Heart left ventricle (tissue), 16 donors: ENCODE measurements at places on chromosomes 2 and 18. TPM values are rescaled to one million over a fixed set of nuclear protein-coding genes. Genes with fewer than 3 reads are reported as not detected.

Gene CDH19
- total RNA-seq = 12.8 TPM

Gene IL36G
- total RNA-seq = not detected

Gene USP14
- 61.5 TPM for total RNA-seq

Gene CROCC2
- not detected for total RNA-seq

Gene GAD1
- 0.51 TPM for total RNA-seq

Gene PLCL1
- total RNA-seq = 101 TPM

Gene CFAP221
- not detected for total RNA-seq

Gene RFX8
- total RNA-seq = 0.17 TPM

Gene CCDC150
- total RNA-seq = not detected

Gene RDH14
- 53.6 TPM for total RNA-seq

Gene ZNF396
- total RNA-seq = 0.52 TPM

Gene ITGB6
- 0.75 TPM for total RNA-seq

Gene DDX1
- 161 TPM for total RNA-seq

Gene MAP3K19
- total RNA-seq = not detected

Gene NR4A2
- 0.77 TPM for total RNA-seq

Gene HPCAL1
- 35.7 TPM for total RNA-seq

Gene CNDP1
- total RNA-seq = not detected

Gene B4GALT6
- total RNA-seq = 5.5 TPM

Gene CABYR
- not detected for total RNA-seq

Gene IL18R1
- 0.50 TPM for total RNA-seq

Gene RND3
- 16.8 TPM for total RNA-seq

- H3K27me3 ChIP-seq = no peaks in the 10 kb centered on the region
- H3K4me3 ChIP-seq = no peak overlapping the region
- no peaks in the 10 kb centered on the region for H3K4me1 ChIP-seq
- H3K36me3 ChIP-seq = no peaks in the 10 kb centered on the region
- DNase-seq = no peak
These were observed 18.7 kb upstream of the MC2R start for GRCh38 chr18:13934058-13934457.

GRCh38 chr2:159497256-159497655 lies 119.1 kb downstream of the BAZ2B start:
- H3K4me1 ChIP-seq = no peaks in the 10 kb centered on the region
- no peak overlapping the region for H3K4me3 ChIP-seq
- DNase-seq = no peak
- no peaks in the 10 kb centered on the region for H3K36me3 ChIP-seq
- H3K27me3 ChIP-seq = no peaks in the 10 kb centered on the region
- peak overlapping the region; percentile 59 for H3K27ac ChIP-seq

DNA sequence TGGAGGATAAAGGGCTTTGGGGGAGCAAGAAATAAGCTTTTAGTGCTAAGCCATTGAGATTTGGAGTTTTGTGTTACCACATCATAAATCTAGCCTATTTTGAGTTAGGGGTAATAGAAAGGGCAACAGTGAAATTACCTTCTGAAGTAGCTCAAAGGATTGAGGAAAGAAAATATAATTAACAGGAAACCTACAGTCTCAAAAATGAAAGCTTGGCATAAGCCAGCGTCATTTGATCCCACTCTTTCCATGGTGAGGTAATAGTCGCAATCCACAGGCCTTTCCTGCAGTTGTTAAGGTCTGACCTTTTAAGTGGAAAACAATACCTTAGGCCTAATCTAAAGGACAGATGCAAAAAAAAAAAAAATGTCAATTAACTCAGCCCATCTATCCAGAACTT lies 182.7 kb downstream of the UXS1 start:
- peaks cover 24% of the 10 kb centered on the region for H3K4me1 ChIP-seq
- no peak for DNase-seq
- H3K27ac ChIP-seq = no peak overlapping the region
- no peak overlapping the region for H3K4me3 ChIP-seq
- H3K27me3 ChIP-seq = no peaks in the 10 kb centered on the region
- no peaks in the 10 kb centered on the region for H3K36me3 ChIP-seq

GRCh38 chr2:101272045-101272784 lies 19.5 kb downstream of the CNOT11 start:
- no peak overlapping the region for H3K4me3 ChIP-seq
- no peaks in the 10 kb centered on the region for H3K27me3 ChIP-seq
- DNase-seq = no peak
- H3K4me1 ChIP-seq = peaks cover 4% of the 10 kb centered on the region

GRCh38 chr2:60741576-60741975 lies 14.5 kb upstream of the PAPOLG start:
- no peak for DNase-seq
- H3K27me3 ChIP-seq = no peaks in the 10 kb centered on the region
- H3K36me3 ChIP-seq = no peaks in the 10 kb centered on the region
- no peak overlapping the region for H3K27ac ChIP-seq
- H3K4me3 ChIP-seq = no peak overlapping the region

DNA sequence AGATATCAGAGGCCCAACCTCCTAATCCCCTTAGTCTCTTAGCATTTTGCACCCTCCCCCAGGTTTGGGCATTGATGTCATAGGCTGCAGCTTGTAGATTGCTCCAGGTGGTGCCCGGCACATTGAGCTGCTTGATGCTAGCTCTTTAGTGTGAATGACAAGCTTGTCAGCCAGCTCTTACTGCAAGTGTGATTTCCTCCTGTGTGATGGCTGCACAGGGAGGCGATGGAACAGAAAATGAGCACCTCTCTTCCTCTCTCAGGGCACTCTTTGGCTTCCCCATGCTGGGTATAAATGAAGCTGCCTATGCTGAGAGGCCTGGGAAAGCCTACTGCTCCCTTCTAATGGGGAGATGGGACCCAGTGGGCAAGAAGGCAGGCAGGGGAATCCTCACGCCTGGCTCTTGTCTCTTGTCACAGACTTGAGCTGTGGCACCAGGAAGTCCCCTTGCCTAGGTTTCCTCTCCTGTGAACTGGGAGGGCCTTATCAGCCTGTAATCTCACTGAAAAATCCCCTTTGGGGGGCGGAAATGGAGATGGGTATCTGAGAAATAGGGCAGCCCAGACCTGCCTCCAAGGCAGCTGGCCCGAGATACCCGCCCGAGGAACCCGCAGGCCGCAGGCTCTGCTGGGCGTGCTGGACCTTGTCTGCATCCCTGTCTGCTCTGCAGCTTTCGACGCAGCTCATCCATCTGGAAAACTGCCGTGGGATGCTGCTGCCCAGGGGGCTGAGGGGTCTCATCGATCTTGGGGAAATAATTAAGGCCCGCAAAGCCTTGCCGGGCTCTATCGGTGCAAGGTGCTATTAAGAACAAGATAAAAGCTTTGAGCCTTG lies 163.5 kb upstream of the CXCR4 start:
- H3K36me3 ChIP-seq = no peaks in the 10 kb centered on the region
- H3K4me1 ChIP-seq = no peaks in the 10 kb centered on the region
- no peak for DNase-seq

GRCh38 chr2:157173740-157174184 lies 83.7 kb upstream of the GALNT5 start:
- no peaks in the 10 kb centered on the region for H3K36me3 ChIP-seq
- H3K27me3 ChIP-seq = no peaks in the 10 kb centered on the region
- H3K4me3 ChIP-seq = no peak overlapping the region
- H3K4me1 ChIP-seq = peaks cover 15% of the 10 kb centered on the region
- no peak for DNase-seq
- no peak overlapping the region for H3K27ac ChIP-seq

DNA sequence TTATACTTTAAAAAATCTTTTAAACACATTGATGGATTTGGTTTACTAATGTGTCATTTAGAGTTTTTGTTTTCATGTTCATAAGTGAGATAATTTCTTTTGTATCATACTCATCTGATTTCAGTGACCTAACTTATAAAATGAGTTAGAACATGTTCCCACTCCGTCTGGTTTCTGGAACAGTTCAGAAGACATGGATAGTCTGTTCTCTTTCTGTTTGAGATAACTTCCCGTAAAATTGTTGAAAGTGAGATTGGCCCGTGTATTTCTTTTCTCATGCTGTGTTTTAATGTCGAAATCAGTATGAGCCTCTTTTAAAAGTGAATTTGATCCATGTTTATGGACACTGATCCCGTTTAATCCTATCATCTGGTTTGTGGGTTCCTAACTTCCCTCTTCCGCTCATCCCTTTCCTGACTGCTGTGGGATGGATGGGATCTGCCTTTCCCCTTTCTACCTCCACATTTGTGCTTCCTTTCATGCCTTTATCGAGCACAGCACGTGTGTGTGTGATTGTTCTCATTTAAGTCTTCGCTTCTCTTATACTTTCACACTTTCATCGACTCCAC lies 78.9 kb downstream of the COPS8 start:
- DNase-seq = no peak
- no peaks in the 10 kb centered on the region for H3K36me3 ChIP-seq
- H3K4me1 ChIP-seq = no peaks in the 10 kb centered on the region
- H3K27me3 ChIP-seq = no peaks in the 10 kb centered on the region
- H3K4me3 ChIP-seq = no peak overlapping the region
- H3K27ac ChIP-seq = peak overlapping the region; percentile 36

DNA sequence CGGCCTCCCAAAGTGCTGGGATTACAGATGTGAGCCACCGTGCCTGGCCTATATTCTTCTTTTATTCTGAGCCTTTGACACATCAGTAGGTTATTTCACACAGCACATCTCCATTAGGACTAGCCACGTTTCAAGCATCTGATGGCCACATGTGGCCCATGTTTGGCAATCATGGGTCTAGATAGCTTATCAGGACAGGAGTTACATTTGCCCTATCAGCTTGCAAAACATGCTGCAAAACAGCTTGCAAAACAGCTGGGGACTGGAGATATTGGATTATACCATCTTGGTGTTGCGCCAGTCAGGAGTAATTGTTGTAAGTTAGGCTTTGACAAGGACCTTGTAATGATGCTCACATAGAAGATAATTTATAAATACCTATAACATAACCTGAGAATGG lies 94.9 kb downstream of the GBX2 start:
- H3K27ac ChIP-seq = no peak overlapping the region
- no peaks in the 10 kb centered on the region for H3K36me3 ChIP-seq
- no peaks in the 10 kb centered on the region for H3K27me3 ChIP-seq
- no peak for DNase-seq
- no peak overlapping the region for H3K4me3 ChIP-seq
- H3K4me1 ChIP-seq = no peaks in the 10 kb centered on the region

GRCh38 chr2:240166761-240167587 lies 26.5 kb upstream of the OTOS start:
- no peak overlapping the region for H3K4me3 ChIP-seq
- H3K36me3 ChIP-seq = no peaks in the 10 kb centered on the region
- no peaks in the 10 kb centered on the region for H3K4me1 ChIP-seq

GRCh38 chr18:3603421-3604234 lies 153.7 kb downstream of the TGIF1 start:
- H3K4me1 ChIP-seq = peaks cover 16% of the 10 kb centered on the region
- no peaks in the 10 kb centered on the region for H3K36me3 ChIP-seq
- DNase-seq = no peak

- H3K4me1 ChIP-seq = no peaks in the 10 kb centered on the region
- H3K36me3 ChIP-seq = no peaks in the 10 kb centered on the region
These were observed 280.8 kb downstream of the CCDC85A start for GRCh38 chr2:56464613-56465012.

GRCh38 chr2:198657512-198658121 lies 800.1 kb downstream of the SATB2 start:
- no peaks in the 10 kb centered on the region for H3K4me1 ChIP-seq
- no peaks in the 10 kb centered on the region for H3K27me3 ChIP-seq
- no peaks in the 10 kb centered on the region for H3K36me3 ChIP-seq

GRCh38 chr2:100673115-100673514 lies 110.3 kb downstream of the PDCL3 start:
- H3K27ac ChIP-seq = no peak overlapping the region
- no peaks in the 10 kb centered on the region for H3K36me3 ChIP-seq
- no peak overlapping the region for H3K4me3 ChIP-seq
- no peaks in the 10 kb centered on the region for H3K4me1 ChIP-seq

- H3K36me3 ChIP-seq = no peaks in the 10 kb centered on the region
- DNase-seq = no peak
- H3K27ac ChIP-seq = no peak overlapping the region
- H3K4me3 ChIP-seq = no peak overlapping the region
- no peaks in the 10 kb centered on the region for H3K4me1 ChIP-seq
These were observed 31.1 kb upstream of the RAPH1 start for GRCh38 chr2:203566161-203566560.

GRCh38 chr2:232024457-232024856 lies 62.9 kb downstream of the DIS3L2 start:
- no peak overlapping the region for H3K4me3 ChIP-seq
- H3K36me3 ChIP-seq = peaks cover 2% of the 10 kb centered on the region
- DNase-seq = no peak
- H3K4me1 ChIP-seq = peaks cover 5% of the 10 kb centered on the region
- no peak overlapping the region for H3K27ac ChIP-seq

- H3K36me3 ChIP-seq = no peaks in the 10 kb centered on the region
- no peak overlapping the region for H3K4me3 ChIP-seq
- no peaks in the 10 kb centered on the region for H3K4me1 ChIP-seq
- DNase-seq = no peak
- H3K27me3 ChIP-seq = no peaks in the 10 kb centered on the region
These were observed 347.0 kb downstream of the CYRIA start for GRCh38 chr2:16318474-16319195.

- H3K4me1 ChIP-seq = no peaks in the 10 kb centered on the region
- H3K36me3 ChIP-seq = no peaks in the 10 kb centered on the region
- no peaks in the 10 kb centered on the region for H3K27me3 ChIP-seq
These were observed 357.2 kb downstream of the SATB2 start for GRCh38 chr2:199100326-199101110.

- H3K27ac ChIP-seq = no peak overlapping the region
- H3K4me3 ChIP-seq = no peak overlapping the region
These were observed 264.4 kb upstream of the FIGN start for GRCh38 chr2:164000176-164000575.

GRCh38 chr2:102736110-102736409 lies 25.8 kb upstream of the TMEM182 start:
- H3K27me3 ChIP-seq = no peaks in the 10 kb centered on the region
- peak overlapping the region; percentile 73 for H3K4me3 ChIP-seq
- peak overlapping the region; percentile 62 for H3K27ac ChIP-seq
- DNase-seq = no peak
- no peaks in the 10 kb centered on the region for H3K36me3 ChIP-seq
- peaks cover 11% of the 10 kb centered on the region for H3K4me1 ChIP-seq

DNA sequence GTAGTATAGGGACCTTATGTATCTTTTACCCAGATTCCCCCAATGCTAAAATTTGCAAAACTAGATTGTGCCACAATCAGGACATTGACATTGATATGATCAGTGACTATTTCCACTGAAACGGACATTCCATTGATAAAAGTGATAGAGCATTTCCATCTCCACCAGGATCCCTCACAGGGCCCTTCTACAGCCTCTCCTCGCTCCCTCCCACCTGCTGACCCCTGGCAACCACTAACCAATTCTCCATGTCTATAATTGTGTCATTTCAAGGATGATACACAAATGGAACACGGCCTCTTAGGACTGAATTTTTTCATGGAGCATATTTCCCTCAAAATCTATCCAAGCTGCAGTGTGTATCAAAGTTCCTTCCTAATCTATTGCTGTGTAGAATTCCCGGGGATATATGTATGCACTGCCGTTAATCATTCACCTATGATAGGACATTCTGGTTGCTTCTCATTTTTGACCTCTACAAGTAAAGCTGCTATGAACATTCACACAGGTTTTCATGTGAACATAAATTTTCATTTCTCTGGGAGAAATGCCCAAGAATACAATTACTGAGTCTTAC lies 67.3 kb downstream of the UXS1 start:
- H3K27ac ChIP-seq = no peak overlapping the region
- no peak overlapping the region for H3K4me3 ChIP-seq
- peaks cover 16% of the 10 kb centered on the region for H3K36me3 ChIP-seq
- H3K4me1 ChIP-seq = no peaks in the 10 kb centered on the region

GRCh38 chr18:63480476-63480875 lies 3.7 kb downstream of the SERPINB5 start:
- H3K27me3 ChIP-seq = no peaks in the 10 kb centered on the region
- H3K36me3 ChIP-seq = no peaks in the 10 kb centered on the region
- H3K4me1 ChIP-seq = no peaks in the 10 kb centered on the region

- H3K36me3 ChIP-seq = no peaks in the 10 kb centered on the region
- H3K27me3 ChIP-seq = no peaks in the 10 kb centered on the region
- no peak overlapping the region for H3K4me3 ChIP-seq
- no peaks in the 10 kb centered on the region for H3K4me1 ChIP-seq
These were observed 149.6 kb downstream of the TMEM18 start for GRCh38 chr2:527581-527980.
